ENCODE measurements at places on chromosomes 13 and 19. TPM values are rescaled to one million over a fixed set of nuclear protein-coding genes. Genes with fewer than 3 reads are reported as not detected.
A peak's percentile ranks its signal among the peaks of the same experiment; 100 is the strongest.

The RASGRP4 gene
- total RNA-seq: not detected

The TMPRSS9 gene
- total RNA-seq: not detected

The IRGC gene
- total RNA-seq: not detected

The ABHD13 gene
- total RNA-seq: 10.8 TPM

The S1PR2 gene
- total RNA-seq: 33.2 TPM

- DNase-seq: no peak
These were observed 11.6 kb downstream of the AKAP11 start for GRCh38 chr13:42283574-42283973.

DNA sequence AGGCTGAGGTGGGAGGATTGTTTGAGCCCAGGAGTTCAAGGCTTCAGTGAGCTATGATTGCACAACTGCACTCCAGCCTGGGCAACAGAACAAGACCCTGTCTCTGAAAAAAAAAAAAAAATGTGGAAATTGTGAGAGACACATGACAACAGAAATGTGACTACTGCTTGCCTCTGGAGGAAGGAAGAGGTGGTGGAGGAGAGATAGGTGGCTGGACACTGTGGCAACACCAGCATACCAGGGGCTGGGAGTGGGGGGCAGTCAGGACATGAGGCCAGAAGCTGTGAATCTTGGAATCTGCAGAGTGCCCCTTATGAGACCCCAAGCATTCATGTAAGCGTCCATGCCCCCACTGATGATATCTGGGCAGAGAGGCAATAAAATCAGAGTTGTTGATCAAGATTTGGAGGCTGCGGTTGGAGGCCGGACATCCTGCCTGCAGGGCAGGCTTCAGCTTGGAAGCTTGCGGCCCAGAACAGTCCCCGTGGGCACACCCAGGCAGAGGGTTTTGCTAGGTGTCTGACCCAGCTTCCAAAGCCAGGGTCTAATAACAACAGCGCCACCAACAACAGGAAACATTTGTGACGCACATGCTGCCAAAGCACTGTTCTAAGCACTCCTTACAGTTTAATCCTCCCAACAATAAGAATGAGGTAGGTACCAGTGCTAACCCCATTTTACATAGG lies 16.9 kb downstream of the FAM187B start:
- DNase-seq: no peak

DNA sequence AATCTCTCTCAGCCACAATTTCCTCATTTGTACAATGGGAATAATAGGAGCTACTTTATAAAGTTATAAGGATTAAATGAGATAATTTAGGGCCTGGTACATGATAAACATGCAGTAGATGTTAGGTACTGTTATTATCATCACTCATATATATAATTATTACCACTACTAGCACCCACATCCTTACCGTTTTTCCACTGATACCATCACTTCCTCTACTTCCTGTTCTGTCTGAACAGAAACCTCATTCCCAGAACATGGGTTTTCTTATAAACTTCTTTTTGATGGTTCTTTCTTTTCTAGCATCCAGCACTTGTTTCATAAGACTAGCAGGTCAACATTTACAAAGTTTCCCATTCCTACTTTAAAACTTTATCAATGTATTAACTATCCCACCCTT lies 6.3 kb downstream of the CDADC1 start:
- DNase-seq: no peak

GRCh38 chr13:28725046-28725610 lies 6.4 kb upstream of the SLC46A3 start:
- peak; percentile 82 for DNase-seq

DNA sequence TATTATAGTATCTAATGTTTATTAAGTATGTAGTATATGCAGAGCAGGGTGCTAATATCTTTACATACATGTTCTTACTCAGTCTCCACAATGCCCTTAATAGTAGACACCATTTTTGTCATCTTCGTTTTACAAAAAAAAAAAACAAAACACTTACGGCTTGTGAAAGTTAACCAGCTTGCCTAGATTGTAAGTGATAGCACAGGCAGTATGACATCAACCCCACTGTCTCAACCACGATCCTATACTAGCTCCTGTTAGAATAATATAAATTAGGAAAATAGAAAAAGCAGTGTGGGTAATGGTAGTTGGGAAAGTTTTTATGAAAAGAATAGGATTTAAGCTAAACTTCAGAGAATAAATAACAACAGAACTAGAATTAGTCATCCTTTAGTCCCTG lies 34.3 kb downstream of the MICU2 start:
- no peak for DNase-seq

GRCh38 chr13:74367193-74367592 lies 233.0 kb upstream of the KLF12 start:
- no peak for DNase-seq
